ENCODE measurements at places on chromosomes 6 and 20.

DNA sequence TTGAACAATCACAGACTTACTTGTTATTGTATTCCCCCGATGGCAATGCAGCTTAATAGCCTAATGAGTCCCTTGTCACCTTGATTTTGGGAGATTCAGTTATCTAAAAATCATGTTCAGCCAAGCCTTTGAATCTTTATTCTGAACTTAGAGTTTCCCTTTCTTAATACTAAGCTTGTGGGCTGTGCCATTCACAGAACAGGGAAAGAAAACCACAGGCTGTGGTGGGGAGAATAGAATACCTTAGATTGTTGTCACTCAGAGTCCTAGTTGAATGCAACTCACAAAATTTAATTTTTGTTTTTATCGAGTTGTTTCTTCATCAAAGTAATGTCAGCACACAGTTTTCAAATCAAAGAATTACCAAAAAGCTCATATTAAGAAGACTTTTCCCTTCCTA is 37.4 kb downstream of the RFPL4B start:
- DNase-seq, result no peak

DNA sequence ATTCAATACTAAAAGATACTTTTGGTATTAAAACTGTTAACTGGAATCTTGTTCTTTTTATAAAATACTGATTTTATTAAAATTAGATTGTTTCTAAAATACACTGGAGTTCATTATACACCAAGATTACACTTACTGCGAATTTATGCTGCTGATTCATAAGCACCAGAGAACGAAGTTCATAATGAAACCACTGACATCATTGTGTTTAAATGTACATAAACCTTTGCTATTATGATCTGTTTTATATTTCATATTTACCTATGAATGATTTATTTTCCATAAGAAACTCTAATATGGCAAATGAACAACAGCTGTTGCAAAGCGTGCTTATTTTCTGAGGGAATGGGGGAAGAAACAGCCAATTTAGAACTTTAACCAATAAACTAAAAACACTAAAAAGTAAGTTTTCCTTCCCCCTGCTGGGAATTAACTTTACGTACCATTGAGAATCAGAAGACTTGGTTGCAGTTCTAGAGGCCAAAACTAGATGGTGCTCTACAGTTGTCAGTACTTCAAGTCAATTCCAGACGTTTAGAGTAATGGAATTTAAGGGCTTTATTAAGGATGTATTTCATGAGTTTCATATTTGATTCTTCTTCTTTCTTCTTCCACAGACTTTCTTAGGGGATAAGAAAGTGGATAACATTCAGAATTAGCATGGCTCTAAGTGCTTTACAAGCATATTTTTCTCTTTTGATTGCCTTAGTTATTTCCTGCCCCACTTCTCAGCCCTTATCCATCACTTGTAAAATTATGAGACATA is 30.8 kb upstream of the COL19A1 start:
- DNase-seq, result peak; percentile 57

GRCh38 chr6:106974999-106975737 is 639 bp upstream of the CD24 start:
- no peak for DNase-seq

DNA sequence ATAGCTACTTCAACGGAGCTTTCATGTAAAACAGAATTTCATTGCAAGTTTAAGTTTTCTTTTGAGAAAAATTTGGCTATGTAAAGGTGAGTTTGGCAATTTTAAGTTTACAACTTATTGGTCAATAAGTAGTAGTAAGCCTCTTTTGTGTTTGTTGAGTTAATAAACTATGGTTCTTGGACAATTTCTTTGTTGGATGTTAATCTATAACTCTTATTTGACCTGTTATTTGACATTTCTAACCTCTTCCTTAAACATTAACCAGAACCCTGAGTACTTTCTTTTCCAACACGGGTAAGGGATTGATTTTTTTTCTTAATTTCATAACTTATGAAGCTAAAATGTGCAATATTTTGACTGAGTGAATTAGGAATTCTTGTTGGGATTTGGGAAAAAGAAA is 354.4 kb downstream of the PRKN start:
- DNase-seq, result no peak

DNA sequence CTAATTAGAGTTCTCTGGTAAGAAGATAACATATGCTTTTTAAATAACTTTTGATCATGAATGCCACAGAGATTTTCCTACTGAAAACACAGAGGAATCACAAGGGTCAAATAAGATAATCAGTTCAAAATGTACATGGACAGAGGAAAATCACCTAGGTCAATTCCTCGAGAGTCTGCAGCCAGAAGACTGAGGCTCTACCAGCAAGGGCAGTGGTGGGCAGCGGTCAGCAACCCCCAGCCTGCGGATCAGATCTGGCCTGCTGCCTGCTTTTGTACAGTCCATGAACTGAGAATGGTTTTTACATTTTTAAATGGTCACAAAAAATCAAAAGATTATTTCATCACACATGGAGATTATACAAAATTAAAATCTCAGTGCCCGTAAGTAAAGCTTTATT is 79.0 kb downstream of the FYN start:
- DNase-seq, result no peak

DNA sequence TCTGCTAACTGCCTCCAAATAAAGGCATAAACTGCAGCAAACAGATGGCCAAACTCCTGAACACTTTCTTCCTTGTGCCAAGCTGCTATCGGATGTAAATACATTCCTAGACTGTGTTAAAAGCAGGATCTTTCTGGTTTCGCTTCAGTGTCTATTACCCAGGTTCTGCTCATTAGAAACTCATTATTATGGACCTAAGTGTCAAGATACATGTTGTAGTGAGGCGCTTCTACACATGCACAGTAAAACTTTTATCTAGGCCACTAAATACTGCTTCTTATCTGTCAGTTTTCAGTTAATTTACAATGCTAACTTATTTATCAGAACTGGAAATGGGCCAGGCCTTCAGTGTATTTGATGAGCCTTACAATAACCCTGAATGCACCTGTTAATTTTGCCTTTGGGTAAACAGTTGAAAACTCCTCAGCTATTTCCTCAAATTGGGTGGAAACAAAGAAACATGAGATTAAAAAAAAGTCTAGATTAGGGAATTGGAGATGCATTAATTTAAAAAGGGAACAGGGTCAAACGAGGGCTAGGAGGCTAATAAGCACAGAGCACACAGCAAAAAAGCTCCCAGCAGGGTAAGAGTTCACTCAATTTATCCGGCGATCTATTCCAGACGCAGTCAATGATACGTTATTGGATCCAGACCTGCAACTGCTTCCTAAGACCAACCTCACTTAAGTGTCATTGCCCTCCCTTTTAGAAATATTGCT is 240.6 kb downstream of the FOXC1 start:
- no peak for DNase-seq

DNA sequence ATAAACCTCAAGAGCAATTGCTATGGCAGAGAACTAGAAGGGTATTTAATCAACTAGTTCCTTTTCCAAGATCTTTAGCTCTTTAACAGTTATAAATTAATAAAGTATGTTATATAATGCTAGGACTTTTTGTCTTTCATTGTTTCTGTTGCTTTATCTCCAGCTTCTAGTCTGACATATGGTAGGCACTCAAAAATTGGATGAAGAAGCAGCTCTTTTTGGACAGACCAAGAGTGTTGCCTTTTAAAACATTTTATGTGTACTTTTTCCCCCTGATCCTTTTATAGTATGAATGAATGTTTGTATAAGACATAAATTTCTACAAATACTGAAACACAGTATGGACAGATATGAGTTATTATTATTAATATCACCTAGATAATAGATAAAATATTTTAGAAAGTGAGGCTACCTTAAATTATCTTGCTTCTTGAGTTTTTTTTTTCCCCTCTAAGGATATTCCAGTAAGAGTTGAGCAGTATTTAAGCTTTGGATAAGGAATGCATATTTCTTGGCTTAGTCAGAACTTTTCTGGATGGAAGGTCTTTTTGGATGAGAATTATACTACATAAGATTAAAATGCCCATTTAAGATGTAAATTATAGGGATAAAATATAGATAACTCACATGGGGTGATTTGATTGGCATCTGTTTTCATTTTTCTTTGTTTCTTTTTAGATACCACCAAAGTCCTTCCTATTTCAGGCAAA is 16.6 kb downstream of the LAMA2 start:
- no peak for DNase-seq

GRCh38 chr6:30394139-30394538 is 49.2 kb downstream of the RPP21 start:
- DNase-seq, result no peak

- DNase-seq, result no peak
Observed at GRCh38 chr6:30136570-30137286, 788 bp downstream of the TRIM40 start.

GRCh38 chr6:147947521-147947920 is 395.1 kb upstream of the SASH1 start:
- DNase-seq, result no peak

DNA sequence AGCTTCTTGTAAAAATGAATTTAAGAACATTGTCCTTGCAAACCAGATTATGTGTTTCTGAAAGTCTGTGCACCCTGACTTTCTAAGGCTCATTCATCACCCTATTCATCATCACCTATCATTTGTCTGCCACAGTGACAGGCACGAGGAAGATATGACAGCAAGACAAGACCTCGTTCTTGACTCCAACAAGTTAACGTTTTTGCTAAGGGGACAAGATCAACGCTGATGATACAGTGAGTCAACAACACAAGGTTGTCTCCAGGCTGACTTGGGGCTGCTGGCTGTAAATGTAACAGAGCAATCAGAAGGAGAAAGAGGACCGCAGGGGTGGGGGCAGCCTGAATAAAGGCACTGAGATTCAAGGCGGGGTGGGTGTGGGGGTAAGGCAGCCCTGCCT is 94.2 kb downstream of the FOXC1 start:
- no peak for DNase-seq

DNA sequence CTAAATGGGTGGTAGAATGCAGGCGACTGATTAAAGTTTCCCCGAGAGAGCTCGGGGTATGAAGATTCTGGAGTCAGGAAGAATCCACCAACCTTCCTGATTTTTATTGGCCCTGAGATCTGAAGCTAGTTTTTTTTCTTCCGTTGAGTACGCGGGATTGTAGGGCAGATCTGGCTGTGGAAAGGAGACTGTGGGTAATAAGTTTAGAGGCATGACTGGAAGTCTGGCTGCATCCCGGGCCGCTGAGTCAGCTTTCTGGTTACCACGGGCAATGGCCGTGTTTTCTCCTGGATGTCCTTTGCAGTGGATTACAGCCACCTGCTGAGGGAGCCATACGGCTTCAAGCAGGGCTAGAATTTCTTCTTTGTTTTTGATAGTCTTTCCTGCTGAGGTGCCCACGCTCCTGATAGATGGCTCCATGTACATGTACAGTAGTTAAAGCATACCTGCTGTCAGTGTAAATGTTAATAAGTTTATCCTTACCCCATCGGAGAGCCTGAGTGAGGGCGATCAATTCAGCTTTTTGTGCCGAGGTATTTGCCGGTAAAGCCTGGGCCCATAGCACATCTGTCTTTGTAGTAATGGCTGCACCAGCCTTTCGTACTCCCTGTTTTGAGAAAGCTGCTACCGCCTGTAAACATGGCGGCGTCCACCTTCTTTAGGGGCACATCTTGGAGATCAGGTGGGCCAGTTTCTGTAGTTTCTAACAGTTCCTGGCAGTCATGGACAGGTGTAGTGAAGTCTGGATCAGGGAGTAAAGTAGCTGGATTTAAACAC is 154.0 kb downstream of the TRIM27 start:
- no peak for DNase-seq

- DNase-seq, result no peak
Observed at GRCh38 chr6:142926177-142926493, 18.8 kb downstream of the HIVEP2 start.

- peak; percentile 19 for DNase-seq
Observed at GRCh38 chr20:42740226-42740870, 449.4 kb downstream of the PTPRT start.

- no peak for DNase-seq
Observed at GRCh38 chr20:62233684-62234083, 4.6 kb upstream of the OSBPL2 start.

GRCh38 chr6:11358904-11359830 is 126.7 kb upstream of the NEDD9 start:
- no peak for DNase-seq

- no peak for DNase-seq
Observed at GRCh38 chr6:43713643-43714310, 26.2 kb upstream of the MRPS18A start.

DNA sequence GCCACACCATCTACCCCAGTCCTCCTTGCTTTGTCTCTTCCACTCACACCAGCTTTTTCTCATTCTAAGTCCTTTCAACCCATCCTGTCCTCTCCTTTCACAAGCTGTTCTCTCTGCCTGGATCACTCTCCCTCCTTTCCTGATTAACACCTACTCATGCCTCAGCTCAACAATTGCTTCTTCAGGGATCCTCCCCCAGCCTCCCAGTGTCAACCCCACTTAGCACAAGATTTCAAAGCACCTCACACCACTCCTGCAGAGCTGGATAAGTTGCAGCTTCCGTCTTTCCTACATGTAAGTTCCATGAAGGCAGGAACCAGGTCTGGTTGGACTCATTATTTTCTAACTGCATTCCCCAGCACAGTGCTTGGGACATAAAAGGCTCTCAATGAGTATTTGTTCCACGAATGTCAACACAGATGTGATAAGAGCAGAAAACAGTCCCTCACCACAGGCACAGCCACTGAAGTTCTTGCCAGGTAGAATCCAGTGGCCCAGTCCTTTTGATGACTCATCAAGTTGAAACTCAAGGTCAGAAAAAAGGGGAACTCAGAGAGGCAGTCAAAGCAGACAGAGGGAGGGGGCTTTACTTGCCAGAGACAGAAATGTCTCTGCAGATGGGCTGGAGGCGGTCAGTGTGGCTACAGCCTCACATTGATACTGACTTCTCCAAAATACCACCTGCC is 193.4 kb upstream of the PRDM1 start:
- no peak for DNase-seq

DNA sequence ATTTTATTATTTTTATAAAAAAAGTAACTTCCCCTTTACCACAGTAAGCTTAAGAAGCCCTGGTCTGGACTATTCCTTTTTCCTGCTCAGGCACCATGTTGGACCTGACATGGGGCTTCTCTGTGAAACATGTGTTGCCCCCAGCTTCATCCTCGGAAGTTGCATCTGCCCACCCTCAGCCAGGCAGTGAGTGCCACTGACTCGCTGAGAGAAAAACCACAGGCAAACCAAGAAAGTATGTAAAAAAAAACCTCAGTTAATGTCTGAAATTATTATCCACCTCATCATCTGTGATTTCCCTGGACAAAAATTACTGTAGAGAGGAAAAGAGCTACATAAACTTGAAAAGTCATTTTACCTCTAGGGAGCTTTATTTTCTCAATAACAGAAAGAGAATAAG is 109.9 kb upstream of the MCHR2 start:
- no peak for DNase-seq

All from head of caudate nucleus (tissue), 42 donors.